ENCODE measurements at places on chromosomes 4 and X.

GRCh38 chrX:107272431-107272921 lies 66.1 kb downstream of the DNAAF6 start:
- no peak for DNase-seq

- DNase-seq, result no peak
Measured at GRCh38 chrX:154072192-154072591, 25.3 kb downstream of the MECP2 start.

GRCh38 chr4:10089346-10089745 lies 27.3 kb downstream of the WDR1 start:
- DNase-seq, result no peak

DNA sequence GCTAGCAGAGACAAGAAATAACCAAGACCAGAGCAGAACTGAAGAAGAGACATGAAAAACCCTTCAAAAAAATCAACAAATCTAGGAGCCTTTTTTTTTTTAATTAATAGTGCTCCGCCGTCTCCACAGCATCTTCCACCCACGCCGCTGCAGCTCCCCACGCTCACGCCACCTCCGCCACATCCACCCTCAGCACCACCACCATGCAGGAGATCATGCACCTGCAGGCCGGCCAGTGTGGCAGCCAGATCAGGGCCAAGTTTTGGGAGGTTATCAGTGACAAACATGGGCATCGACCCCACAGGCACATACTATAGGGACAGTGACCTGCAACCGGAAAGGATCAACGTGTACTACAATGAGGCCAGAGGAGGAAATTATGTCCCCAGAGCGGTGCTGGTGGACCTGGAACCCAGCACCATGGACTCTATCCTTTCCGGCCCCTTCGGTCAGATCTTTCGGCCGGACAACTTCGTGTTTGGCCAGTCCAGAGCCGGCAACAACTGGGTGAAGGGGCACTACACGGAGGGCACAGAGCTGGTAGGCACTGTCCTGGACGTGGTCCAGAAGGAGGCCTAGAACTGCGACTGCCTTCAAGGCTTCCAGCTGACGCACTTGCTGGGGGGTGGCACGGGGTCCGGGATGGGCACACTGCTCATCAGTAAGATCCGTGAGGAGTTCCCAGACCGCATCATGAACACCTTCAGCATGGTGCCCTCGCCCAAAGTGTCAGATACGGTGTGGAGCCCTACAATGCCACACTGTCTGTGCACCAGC lies 171.2 kb downstream of the THOC2 start:
- DNase-seq, result no peak

GRCh38 chrX:40011322-40012038 lies 86.3 kb downstream of the BCOR start:
- no peak for DNase-seq

- DNase-seq, result no peak
Measured at GRCh38 chrX:129938081-129938480, 32.1 kb downstream of the UTP14A start.

- no peak for DNase-seq
Measured at GRCh38 chrX:132425744-132426318, 63.0 kb downstream of the MBNL3 start.

GRCh38 chrX:39580043-39580442 lies 517.7 kb downstream of the BCOR start:
- no peak for DNase-seq

DNA sequence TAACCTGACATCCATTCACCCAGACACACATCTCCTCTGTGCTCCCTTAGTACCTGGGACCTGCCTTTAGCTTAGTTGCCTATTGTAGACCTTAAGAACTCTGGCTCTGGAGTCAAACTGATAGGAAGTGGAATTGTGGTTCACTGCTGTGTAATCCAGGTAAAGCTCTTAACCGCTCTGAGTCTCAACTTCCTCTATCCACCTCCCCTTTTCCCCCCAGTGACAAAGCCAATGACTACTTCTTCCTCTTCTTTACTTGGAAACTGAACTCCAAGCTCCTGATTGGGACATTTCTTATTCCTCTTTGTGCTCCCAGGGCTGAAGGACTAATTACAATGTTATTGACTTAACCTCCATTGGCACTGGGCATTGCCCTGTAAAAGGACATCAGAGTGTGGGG lies 94.1 kb downstream of the DRD5 start:
- DNase-seq, result no peak

DNA sequence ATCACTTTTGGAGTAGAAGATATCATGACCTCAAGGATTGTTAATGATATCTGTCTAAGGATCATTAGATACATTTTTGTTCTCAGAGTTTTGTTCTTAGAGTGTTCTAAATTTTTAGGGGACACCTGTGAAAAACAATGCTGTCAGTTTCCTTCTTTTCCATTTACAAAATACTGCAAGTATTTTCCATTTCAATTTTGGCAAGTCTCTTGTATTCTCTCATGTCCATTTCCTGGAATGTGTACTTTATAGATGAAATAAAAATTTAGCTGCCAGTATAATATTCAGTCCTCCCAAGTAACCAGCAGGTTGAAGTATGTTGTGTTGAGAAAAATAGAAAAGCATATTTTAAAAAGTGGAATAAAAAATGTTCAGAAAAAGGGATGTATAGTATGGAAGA lies 117.9 kb upstream of the HPGD start:
- DNase-seq, result peak; percentile 14

DNA sequence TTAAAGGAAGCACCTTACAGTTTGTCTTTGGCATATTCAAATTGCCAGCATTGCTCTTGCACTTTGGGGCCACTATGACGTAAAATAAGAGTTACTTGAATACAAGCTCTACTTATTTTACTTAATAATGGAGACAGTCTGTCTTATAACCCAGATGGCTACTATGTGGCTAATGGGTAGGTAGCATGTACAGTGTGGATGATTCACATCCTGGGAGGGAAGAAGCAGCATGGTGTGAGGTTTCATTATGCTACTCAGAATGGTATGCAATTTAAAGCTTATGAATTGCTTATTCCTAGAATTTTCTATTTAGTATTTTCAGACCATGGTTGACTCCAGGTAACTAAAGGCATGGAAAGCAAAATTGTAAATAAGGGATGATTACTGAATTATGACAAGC lies 761.8 kb upstream of the ATOH1 start:
- no peak for DNase-seq

DNA sequence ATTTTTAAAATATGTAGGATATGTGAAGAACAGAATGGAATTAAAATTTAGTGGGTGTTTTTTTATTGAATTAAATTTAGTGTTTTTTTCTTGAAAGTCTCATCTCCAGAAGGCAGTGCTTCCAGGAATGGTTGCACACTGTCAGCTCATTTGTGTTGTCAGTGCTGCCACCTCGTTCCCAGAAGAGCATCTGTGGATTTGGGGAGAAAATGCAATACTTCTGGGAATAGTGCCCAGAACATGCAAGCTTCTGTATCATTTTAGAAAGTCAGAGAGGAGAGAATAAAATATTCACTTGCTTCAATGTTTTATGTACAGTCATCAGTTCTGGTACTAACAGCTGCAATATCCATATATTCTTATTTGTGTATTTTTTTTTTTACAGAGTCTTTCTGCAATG lies 608.8 kb downstream of the PCDH7 start:
- DNase-seq, result no peak

GRCh38 chrX:133859336-133859735 lies 126.1 kb downstream of the GPC3 start:
- no peak for DNase-seq

DNA sequence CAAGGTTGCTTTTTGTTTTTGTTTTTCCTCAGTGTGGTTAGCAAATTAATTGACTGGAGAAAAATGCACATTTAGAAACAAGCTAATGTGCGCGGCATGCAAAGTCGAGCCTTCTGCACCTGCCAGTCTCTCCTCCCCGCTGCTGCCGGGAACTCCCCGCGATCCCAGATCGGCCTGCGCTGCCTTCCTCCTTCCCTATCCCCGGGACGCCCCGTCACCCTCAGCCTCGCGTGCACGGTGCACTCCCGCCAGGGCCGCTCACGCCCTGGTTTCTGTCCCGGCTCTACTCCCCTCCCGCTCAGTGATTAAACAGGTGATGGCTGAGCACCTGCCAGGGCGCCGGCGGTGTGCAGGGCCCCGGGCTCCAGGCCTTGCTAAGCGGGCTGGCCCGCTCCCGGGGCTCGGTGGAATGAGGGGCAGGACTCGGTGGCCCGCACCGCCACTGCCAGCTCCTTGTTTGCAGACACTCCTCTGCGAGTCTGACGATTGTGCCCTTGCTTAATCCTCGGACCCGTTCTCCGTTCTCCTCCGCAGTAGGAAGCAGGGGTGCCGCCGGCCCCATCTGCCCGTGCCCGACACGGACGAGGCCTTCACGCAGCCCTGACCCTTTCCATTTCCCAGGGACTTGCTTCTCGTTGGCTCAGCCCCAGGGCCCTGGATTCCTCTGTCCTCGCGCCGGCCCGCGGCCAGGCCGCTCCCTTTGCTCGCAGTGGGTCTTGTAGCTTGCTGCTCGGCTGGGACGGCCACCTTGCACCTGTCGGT lies 143.4 kb downstream of the TRIML1 start:
- peak; percentile 7 for DNase-seq

DNA sequence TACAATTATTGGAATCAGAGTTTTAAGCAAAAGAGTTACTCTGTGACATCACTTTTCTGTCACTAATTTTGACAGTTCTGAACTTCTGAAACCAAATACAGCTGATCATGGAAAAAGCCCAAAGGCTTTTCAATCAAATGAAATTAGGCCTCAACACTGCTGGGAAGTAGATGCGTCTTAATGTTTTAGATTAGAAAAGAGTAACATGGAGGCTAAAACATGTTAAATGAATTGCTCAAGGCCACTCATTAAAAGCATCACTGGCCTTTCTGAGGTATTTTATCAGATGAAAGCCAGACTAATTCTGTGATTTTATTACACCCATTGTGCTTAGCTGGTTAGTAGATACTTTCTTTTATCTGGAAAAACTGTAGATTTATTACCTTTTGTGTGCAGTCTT lies 672.6 kb downstream of the CENPC start:
- no peak for DNase-seq

DNA sequence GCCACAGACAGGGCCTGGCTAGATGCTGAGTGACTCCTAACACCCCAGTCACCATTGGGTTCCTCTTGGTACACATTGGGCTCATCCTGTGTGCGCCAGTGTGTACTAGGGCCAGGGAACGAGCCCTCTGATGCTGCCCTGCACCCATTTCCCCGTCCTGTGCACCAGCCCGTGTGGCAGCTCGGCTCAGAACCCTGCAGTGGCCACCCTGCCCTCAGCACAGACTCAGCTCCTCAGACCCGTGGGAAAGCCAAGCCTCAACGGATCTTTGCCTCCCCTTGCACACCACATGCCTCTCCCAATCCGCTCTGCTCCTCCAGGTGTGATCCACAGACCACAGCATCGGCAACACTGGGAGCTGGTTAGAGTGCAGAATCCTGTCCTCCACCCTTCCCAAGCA lies 38.6 kb downstream of the EVC start:
- no peak for DNase-seq

- DNase-seq, result no peak
Measured at GRCh38 chrX:141609111-141609510, 19.6 kb downstream of the SPANXA2 start.

- no peak for DNase-seq
Measured at GRCh38 chrX:111354496-111354895, 57.5 kb downstream of the DCX start.

DNA sequence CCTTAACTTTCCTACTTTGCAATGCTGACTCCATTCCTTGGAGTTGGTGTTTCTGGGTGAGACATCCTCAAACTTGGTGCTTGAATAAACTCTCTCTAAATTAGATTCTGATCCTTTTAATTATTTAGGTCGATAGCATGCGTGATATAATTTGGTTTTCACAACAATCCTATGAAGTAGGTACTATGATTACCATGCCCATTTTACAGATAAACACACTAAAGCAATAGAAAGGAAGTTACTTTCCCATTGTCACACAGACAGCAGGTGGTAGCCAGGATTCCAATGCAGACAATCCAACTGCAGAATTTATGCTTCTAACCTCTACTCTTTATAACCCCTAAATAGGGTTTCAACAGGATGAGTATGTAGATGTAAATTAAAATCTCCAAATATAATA lies 21.7 kb upstream of the AASDH start:
- DNase-seq, result no peak

GRCh38 chr4:38003102-38003501 lies 42.9 kb downstream of the PTTG2 start:
- no peak for DNase-seq

DNA sequence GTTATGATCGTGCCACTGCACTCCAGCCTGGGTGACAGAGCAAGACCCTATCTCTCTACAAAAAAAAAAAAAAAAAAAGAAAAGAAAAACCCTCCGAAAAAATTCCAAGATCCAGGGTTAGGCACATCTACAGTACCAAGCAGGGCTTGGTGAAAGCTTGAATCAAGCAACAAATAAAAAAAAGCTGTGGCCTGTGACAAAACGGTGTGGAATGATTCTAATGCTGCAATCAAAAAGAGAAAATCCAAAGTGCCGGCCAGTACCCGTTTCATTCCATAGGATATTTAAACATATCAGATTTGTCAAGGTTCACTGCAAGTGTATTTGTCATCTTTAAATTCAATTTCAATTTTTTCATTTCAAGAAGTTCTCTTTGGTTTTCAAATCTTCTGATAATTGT lies 20.5 kb downstream of the RWDD4 start:
- no peak for DNase-seq

- DNase-seq, result no peak
Measured at GRCh38 chrX:76428243-76429130, 977 bp downstream of the MAGEE1 start.

- peak; percentile 77 for DNase-seq
Measured at GRCh38 chr4:85762529-85762871, 287.6 kb downstream of the ARHGAP24 start.

- DNase-seq, result no peak
Measured at GRCh38 chr4:3829956-3830773, 64.0 kb downstream of the ADRA2C start.

- DNase-seq, result no peak
Measured at GRCh38 chr4:46953564-46953963, 39.8 kb downstream of the GABRA4 start.

GRCh38 chrX:23616361-23616760 lies 50.9 kb upstream of the PRDX4 start:
- DNase-seq, result peak; percentile 6

Data from muscle of arm (tissue), 14 donors.